ENCODE measurements at places on chromosomes 7 and 10. TPM values are rescaled to one million over a fixed set of nuclear protein-coding genes. Genes with fewer than 3 reads are reported as not detected.
A peak's percentile ranks its signal among the peaks of the same experiment; 100 is the strongest.

GRCh38 chr7:96933067-96933645 is 72.2 kb upstream of the DLX6 start:
- no peak for DNase-seq

DNA sequence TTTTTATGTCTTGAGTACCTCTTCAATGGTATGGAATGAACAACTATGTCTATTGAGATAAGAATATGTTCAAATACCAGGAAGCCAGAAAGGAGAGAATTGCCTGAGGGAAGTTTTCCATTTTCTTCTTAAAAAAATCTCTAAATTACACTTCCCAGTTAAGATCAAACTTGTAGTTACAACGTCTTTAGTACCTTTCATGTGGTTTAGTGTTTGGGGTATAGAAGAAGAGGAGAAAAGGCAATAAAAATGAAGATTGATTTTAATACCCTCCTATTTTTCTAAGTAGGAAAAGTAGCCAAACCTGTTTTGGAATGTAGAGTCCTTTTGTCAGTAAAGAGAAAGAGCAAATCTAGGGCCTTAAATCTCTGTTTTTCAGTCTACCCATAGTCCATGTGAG is 470.0 kb upstream of the SEMA3A start:
- DNase-seq: no peak

GRCh38 chr7:139231513-139232376 is 708 bp downstream of the UBN2 start:
- peak; percentile 48 for DNase-seq

DNA sequence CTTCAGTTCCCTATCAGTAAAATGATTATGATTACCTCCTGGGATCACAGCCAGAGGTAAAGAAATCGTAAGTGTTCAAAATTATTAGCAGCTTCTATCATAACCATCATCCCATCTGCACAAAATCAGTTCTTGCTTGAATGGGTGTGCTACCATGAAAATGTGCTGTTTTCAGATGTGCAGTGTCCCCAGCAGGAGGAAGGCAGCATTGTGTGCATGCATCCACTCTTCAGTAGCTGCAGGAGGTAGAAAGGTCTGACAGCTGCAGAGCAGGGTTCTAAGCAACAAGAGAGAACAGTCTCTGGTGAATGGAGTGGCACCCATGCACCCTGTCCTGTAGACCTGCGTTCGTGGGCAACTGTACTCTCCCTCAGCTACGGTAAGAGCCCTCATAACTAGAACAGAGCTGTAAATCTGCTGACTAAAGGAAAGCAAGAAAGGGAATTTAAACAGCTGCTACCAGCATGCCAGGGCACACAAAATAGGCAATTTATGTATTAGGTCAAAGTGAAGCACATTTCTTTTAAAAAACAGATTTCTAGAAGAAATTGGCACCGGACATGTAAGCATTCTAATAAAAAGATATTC is 21.2 kb downstream of the VSTM2A start:
- no peak for DNase-seq

DNA sequence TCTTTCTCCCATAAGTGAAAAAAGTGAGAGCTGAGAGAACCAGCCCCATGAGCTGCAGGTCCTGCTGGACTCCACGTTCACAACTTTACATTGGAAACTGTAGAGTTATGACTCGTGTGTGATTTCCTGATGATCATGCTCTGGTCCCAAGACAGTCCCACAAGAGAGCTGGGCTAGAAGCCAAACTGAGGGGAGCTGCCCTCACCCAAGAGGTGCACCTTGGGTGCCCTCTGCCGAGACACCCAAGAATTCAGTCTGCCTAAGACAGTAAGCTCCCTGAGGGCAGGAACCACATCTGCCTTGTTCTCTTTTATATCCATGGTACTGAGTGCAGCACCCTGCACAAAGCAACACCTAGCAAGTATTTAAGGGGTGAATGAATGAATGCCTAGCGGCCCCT is 112.8 kb upstream of the SFMBT2 start:
- no peak for DNase-seq

DNA sequence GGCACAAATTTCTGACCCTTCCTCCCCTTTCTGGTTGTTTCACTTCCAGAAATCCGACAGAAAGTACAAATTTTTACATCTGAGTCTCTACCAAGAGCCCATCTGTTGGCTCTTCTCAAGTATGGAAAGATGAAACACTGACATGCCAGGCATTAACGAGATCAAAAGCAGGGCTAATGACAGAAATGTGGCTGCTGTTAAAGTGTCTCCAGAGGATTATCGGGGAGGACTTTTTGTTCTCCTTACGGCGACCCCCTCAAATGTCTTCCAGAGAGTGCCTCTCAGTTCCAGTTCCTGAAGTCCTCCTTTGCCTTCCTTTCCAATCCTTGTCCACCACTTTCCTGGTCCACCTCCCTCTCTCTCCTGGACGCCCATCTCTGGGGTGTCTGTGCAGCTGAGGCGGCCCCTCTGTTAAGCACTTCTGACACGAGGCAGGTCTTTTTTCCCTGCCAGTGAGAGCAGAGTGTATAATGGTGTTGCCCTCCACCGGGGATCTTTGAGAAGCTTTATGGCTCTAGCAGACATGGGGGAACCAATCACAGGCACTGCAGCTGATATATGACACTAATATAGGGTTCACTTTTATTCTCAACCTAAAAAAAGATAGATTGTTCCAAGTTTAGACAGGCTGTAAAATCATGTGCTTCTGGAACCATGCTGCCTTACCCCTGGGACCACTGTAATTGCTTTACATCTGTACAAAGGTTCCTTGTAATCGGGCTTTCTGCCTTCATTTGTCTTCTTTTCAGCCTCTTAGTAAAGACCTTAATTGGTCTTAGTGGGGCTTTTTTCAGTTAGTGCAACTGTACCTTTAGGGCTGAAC is 757.1 kb downstream of the AUTS2 start:
- DNase-seq: no peak

DNA sequence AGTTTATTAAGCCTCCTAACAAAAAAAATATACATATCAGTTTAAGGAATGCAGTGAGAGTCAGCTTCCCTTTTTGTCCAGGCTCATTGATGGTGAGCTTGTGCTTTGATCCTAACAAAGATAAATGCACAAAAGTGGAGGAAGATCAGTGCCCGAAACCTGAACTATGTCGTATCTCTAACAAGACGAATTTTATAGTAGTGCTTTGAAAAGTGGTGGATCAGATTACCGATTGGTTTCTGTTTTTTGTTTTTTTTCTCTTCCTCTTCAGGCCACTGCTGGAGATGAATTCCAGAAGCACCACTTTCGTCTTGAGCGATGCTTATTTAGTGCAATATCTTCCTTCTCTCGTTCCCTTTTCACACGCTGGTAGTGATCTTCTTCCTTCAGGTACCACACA is 72.8 kb downstream of the RHOBTB1 start:
- DNase-seq: no peak

DNA sequence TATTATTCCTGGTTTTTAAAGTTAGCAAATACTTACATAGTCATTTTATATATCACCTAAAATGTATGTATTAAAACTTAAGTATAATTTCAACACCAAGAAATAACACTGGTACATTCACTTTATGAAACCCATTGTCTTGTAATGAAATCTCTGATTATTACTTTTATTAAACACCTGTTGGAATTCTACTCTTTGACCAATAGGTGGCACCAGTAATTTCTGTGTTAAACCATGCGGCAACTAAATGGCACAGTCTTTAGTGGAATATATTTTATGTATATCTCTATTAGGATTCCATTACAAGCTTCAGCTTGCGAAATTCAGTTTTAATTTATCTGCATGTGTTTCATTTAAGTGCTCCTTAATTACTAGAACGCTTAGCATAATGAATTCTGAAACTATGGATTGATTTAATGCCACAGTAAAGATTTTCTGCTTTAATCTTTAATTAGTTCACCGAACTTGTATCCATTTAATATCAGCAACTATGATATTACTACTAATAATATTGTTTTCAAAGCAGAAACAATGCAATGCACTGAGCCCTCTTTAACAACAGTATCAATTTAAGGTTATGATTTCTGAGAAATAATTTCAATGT is 181.3 kb downstream of the MAGI2 start:
- DNase-seq: peak; percentile 59

DNA sequence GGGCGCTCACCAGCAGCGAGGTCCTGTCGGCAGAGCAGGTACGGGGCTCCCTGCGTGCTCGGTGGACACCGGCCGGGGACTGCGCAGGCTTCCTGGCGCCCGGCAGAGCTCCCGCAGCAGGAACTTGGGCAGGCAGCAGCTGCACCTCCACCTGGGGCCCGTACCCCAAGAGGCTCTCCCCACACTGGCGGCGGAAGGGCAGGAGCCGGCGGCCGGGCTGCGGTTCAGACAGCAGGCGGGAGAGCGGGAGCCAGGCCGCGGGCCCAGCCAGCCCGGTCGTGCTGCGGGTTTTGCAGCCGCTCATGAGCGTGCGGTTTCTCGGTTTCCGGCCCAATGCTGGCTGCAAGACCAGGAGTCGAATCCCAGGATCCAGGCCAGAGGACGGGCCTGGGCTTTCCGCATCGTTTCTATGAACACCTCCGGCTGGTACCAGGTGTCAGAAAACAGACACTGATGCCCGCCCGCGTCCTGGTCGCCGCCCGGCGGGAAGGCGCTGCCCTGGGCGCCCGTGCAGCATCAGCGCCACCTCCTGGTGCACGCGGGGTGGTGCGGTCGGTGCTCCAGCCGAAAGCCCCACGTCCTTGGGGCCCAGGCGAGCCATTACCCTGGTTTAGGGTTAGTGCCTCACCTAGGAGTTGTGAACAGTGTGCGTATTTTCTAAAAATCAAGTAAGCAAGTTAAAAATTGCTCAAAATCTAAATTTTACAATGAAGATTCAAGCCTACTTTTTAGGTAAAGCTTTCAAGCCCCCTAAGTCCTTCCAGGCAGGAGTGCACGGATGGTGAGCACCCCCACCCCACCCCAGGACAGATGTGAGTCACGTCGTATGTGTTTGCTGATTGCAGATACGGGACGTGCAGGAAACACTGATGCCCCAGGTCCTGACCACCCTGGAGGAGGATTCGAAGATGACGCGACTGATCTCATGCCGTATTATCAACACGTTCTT is 47.4 kb upstream of the PRKAR1B start:
- DNase-seq: peak; percentile 42

DNA sequence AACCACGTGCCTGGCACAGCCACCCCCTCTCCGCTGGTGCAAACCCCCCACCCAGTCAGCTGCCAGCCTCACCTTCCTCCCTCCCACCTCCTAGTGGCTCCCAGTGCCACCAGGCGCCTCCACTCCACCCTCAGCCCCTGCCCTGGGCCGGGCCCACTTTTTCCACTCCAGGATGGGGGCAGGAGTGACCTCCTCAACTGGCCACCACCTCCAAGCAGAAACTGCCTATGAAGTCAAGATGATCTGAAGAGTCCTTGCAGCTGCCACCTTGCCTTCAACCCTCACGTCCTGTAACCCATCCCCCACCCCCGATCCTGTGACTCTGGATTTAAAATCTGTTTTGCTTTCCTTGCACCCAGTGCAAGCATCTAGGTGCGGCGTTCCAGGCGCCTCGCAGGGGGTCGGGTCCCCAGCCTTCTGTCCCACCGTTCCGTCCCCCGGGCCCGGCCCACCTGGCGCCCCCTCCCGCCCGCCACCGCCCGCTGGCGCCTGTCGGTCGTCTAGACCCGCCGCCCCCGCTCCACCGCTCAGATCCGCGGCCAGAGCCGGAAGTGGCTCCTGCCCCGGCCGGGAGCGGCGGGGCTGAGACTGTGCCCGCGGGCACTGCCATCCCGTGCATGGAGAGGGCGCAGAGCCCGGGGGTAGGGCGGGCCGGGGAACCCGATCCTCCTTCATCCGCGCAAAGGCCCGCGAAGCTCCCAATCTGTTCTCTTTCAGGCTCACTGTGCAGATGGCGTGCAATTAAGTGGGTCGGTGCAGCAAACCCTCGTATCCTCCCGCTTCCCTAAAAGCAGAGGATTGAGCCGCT is 51.2 kb upstream of the GTF2I start:
- peak; percentile 19 for DNase-seq

- DNase-seq: no peak
Observed at GRCh38 chr10:113631684-113632367, 32.0 kb downstream of the NRAP start.

DNA sequence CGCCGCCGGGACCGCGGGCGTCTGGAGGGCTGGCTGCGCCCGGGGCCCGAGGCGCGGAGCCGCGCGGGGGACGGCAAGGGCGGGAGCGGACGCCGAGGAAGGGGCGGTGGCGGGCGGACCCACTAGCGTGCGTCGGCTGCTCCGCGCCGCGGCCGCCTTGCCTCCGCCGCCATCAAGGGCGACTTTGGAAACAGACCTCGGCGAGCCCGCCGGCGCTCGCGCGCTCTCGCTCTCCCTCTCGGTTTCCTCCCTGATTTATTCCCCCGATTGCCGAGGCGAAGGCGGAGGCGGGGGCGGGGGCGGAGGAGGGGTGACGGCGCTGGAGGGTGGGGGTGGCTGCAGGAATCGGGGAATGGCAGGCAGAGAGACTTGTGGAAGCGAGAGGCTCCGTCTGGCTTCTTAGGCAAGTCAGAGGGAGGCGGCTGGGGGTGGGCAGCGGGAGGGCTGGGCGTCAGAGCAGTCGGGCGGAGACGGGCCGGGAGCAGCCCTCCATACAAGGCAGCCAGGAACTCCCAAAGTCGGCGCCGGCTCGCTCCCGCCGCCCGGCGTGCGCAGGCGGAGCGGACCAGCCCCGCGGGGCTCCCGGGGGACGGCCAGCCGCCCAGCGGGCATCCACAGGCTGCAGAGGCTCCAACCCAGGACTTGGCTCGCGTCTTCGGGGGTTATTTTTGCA is at the start of gene CACNA2D1:
CACNA2D1 (minus strand) TSS at position 231 of the 673 bp plus-strand sequence.
- DNase-seq: peak; percentile 94

DNA sequence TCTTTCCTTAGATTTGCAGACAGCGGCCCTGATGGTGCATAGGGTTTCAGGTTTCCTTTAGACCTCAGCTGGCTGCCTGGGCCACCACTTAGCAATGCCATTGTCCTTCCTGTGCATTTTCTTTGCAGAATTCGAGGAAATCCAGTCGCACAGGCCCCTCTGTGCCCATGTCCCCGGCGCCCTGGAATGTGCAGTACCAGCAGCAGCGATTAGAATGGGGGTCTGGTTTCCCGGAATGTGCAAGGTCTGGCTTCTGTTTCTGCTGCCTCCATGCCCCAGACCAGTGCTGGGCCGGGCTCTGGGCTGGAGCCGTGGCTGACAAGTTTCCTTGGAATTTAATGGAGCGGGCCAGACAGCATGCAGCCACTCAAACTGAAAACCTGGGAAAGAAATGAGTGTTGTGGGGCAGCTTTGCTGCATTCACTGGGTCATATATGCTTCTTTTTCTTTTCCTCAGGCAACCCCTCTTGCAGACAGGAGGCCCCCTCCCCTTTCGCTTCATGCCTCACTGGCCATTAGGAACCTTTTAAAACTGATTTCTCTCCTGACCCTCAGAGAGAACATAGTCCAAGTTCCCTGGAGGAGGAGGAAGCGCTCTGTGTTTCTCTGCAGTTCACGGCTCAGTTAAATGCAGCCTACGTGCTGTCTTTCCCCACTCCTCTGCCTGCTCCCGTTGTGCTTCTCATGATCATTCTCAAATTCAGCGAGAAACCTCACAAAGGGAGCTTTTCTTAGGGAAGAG is 14.4 kb downstream of the HTRA1 start:
- no peak for DNase-seq

BAIAP2L1 gene
- 9.1 TPM for total RNA-seq

DPP6 gene
- under 0.01 TPM for total RNA-seq

UTF1 gene
- not detected for total RNA-seq

TRIM74 gene
- not detected for total RNA-seq

LRRC72 gene
- total RNA-seq: not detected

PIP4K2A gene
- total RNA-seq: 66.7 TPM

CRHR2 gene
- not detected for total RNA-seq

TLL2 gene
- under 0.01 TPM for total RNA-seq

ZNF277 gene
- total RNA-seq: 22.2 TPM

ACADSB gene
- total RNA-seq: 4.2 TPM

NODAL gene
- not detected for total RNA-seq

SAMD9 gene
- total RNA-seq: 15.8 TPM

MUC3A gene
- not detected for total RNA-seq

MNX1 gene
- not detected for total RNA-seq

TUBB8 gene
- not detected for total RNA-seq

All from fibroblast of villous mesenchyme (primary cell).